Hippocampal formation (tissue), 2 donors: ENCODE measurements at places on chromosomes 2 and 18.
A peak's percentile ranks its signal among the peaks of the same experiment; 100 is the strongest.

DNA sequence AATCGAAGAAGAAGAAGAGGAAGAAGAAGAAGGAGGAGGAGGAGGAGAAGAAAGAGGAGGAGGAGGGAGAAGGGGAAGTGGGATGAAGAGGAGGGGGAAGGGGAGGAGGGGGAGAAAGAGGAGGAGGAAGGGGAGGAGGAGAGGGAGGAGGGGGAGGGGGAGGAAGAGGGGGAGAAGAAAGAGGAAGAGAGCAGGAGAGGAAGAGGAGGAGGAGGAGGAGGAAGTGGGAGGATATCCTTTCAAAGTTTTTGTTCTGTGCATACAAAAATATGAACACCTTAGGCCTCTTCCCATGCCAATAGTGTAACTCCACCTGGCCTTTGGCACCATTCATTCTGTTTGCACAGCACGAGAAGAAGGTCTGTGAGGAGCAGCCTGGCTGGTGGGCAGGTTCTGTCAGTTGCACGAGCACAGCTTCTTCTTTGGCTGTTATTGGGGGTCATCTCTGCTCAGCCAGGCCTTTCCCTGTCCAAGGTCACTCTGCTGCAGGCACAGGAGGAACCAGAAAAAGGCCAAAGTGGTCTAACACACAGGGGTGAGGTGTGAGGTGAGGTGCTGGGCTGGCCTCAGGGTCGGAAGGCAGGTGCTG is 25.8 kb upstream of the PLB1 start:
- DNase-seq = no peak

GRCh38 chr2:71784734-71785511 is 331.6 kb downstream of the DYSF start:
- no peak for DNase-seq

GRCh38 chr2:165407466-165407865 is 62.0 kb upstream of the CSRNP3 start:
- DNase-seq = no peak

DNA sequence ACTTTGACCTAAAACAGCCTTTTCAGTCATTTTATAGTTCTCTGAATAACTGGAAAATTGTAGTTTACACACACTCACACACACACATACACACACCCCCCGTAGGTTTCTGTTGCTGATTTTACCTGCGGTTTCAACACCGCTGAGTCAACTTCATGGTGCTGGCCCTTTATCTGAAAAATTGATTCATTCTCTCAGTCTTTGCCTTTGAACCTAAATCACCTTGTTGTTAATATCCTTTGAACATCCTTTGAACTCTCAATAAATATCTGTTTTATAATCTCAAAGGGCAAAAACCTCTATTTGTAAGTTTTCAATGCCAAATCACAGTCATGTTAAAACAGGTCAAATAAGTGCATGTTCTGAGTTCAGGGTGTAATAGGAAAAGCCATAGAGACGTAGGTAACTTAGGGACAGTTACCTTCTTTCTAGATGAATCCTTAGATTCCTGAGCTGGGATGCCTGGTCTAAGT is 109.0 kb upstream of the BZW1 start:
- DNase-seq = no peak

- DNase-seq = no peak
Measured at GRCh38 chr2:144659731-144660275, 139.9 kb upstream of the ZEB2 start.

- DNase-seq = no peak
Measured at GRCh38 chr2:190701586-190701985, 52.7 kb downstream of the NAB1 start.

DNA sequence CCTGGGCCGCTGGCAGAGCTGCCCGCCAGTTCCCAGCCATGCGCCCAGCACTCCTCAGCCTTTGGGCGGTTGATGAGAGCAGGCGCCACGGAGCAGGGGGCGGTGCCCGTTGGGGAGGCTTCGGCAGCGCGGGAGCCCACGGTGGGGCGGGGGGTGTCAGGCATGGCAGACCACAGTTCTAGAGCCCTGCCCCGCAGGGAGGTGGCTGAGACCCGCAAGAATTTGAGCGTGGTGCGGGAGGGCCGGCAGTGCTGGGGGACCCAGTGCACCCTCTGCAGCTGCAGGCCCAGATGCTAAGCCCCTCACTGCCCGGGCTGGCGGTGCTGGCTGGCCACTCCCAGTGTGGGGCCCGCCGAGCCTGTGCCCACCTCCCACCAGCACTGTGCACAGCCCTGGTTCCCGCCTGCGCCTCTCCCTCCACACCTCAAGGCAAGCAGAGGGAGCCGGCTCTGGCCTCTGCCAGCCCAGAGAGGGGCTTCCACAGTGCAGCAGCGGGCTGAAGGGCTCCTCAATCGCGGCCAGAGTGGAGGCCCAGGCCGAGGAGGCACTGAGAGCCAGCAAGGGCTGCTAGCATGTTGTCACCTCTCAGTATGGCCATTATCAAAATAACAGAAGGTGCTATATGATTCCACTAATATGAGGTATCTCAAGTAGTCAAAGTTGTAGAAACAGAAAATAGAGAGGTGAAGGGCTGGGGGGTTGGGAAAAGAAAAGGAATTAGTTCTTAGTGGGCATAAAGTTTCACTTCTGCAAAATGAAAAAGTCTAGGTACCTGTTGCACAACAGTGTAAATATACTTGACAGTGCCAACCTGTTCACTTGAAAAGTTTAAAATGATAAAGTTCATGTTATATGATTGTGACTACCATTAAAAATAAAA is 72.3 kb downstream of the SH3YL1 start:
- DNase-seq = no peak

GRCh38 chr18:34493566-34494358 is 216.3 kb upstream of the DTNA start:
- DNase-seq = no peak

DNA sequence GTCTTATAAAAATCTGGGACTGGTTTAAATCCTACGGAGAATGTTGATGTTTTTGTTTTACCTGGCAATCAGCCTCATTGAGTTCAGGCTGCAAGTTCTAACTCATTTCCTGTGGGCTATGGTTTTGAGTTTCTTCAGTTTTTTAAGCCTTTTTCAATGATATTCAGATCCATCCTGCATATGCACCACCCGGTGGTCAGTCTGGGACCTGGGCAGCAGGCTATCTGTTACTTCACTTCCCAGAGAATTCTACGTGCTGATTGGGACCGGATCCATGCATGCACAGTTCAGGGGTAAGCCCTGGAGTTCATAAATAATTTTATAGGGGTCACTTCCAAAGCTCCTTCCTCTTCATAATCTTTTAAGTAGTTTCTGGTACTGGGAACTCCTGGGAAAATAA is 339.2 kb upstream of the HNRNPA3 start:
- DNase-seq = no peak

GRCh38 chr2:36235426-36235825 is 120.2 kb upstream of the CRIM1 start:
- DNase-seq = no peak

GRCh38 chr2:68853035-68853434 is 18.2 kb downstream of the BMP10 start:
- no peak for DNase-seq

DNA sequence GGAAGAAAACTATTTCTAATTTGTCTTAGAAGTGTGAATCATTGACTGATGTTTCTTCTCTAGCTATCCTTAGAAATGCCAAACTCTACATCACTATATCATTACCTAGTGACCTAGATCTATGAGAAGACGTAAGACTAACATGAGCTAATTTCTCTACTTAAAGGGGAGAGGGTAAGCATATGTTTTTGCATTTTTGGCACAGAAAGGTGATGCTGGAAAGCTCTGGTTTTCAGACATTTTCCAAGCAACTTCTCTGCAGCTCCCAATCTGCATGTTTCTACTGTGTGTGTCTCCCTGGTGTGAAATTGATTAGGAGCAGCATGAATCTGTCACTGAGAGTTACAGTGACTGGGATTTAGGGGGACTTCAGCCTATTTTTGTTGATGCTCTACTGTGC is 235.2 kb upstream of the LINC00305 start:
- no peak for DNase-seq

DNA sequence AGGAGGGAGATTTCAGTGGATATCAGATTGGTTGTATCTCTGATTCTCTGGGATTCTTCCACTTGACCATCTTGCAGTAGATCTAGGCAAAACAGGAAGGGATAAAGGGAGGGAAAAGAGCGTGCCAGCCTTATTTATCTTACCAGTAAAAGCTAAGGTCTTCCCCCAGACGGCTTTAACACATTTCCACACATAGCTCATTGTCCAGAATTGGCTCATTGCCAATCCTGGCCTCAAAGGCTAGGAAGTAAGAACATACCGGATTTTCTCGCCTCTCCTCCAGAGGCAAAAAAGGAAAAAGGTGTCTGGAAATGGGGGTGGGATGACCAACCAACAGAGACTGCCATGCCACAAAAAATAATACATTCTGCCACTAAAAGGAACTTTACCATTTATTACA is 411.6 kb upstream of the NRP2 start:
- no peak for DNase-seq

DNA sequence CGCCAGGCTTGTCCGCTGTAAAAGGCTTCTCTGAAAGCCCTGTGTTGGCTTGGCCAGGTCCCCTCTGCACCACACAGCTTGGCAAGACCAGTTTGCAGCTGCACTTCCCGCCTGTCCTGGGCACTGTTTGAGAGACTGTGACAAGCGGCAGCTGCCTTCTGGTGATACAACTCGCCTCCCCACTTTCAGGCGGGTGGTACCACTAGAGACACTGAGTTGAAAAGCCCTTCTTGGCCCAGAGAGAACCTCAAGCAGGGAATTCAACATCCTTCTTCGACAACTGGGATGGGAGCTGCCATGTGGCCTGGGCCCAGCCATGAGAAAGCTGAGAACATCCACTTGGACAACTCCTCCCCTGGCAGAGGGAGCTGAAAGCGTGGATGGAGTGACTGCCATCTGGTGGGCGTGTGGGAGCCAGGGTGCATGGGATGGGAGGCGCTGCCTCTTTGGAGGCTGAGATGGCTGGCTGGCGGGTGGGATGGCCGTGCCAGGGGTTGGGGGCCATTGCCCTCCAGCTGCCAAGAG is 125.5 kb upstream of the REV1 start:
- peak; percentile 62 for DNase-seq

GRCh38 chr2:124450481-124450880 is 425.4 kb downstream of the CNTNAP5 start:
- no peak for DNase-seq

DNA sequence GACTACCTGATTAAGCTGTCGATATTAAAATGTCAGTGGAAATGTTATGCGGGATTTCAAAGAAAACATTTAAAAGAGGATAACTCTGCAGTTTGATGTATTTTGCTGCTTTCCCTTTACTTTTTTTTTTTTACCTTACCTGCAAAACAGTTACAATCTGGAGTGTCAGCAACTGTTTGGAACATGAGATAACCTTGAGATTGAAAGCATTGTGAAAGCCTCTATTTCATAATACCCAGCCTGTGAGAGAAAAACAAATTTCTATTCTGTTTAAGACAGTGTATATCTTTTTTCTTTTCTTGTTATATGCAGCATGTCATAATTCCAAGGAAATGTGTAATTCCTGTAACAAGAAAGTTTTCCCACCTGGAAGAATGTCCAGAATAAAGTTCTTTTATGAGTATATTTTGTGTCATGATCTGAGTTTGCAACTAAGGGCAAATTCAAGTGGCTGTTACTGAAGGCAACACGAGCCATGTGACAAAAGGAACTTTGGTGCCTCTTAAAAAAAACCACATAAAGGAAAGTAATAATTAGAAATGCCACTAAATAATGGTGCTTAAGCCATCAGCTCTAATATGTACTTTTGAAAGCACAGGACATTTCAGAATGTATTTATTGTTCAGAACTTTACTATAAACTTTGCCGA is 297.0 kb upstream of the DSEL start:
- no peak for DNase-seq

- no peak for DNase-seq
Measured at GRCh38 chr2:5845798-5846330, 153.7 kb downstream of the SOX11 start.

GRCh38 chr2:175154661-175155082 is 13.3 kb downstream of the ATF2 start:
- DNase-seq = no peak

DNA sequence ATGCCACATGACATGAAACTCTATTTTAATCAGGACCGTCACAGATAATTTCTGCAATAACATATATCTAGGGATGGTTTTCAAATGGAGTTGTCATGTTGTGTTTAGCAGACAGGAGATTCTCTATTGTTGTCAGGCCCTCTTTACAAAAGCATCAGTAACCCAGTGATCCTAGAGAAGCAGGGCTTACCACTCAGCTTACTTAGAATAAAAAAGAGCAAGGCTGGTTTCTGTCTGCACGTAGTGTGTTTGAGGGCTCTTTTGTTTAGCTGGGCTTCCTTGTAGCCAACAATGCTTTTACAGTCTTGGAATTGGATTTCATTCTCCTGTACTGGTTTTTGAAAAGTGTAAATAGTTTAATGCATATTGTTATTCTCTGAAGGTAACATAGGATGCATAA is 210.5 kb upstream of the NRP2 start:
- DNase-seq = no peak

DNA sequence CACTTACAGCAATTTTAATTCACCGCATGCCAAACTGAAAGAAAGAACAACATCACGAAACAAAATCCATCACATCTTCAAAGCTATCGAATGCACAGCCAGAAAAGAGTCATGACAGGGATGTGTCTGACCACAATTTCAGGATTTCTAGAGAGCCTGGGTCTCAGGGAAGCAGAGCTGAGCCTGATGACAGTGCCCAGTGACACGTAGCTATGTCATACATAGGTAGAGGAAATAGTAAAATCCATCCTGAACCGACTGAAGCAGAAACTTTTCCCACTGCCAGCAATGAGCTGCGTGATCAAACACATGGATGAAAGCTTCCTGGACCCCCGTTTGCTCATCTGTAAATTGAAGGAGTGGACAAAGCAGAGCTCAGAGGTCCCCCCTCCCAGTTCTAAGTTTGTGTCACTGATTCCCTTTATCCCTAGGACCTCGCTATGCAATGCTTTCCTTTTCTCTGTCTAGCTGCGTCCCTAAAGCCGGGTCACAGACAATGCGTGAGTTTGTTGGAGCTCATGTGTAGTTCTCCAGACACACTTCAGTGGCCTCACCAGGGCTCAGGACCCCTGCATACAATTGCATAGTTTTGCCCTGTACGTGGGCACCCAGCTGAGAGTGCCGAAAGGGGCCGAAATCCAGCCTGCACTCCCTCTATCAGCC is 37.6 kb downstream of the CCBE1 start:
- no peak for DNase-seq

DNA sequence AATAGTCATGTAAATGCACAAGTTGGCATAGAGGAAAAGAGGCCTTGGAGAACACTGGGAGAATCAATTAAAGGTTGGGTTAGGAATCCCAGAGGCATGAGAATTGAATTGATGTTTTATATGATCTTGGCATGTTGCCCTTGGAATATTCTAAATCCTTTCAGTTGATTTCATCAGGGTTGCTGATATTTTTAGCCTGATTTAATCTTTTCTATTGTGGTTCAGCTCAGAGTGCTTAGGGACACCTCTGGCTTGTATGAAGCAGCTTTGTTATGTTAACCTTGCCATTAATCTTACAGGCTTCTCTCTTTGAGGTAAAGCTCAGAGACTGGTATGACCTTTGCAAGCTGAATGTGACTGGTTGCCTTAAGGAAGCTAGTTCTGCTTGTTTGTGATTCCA is 64.4 kb upstream of the LYPD6B start:
- no peak for DNase-seq

GRCh38 chr2:230872968-230873660 is 8.4 kb downstream of the ITM2C start:
- DNase-seq = no peak
